ENCODE measurements at places on chromosomes 7 and 10.
A peak's percentile ranks its signal among the peaks of the same experiment; 100 is the strongest.

GRCh38 chr7:47614450-47614849, 32.5 kb upstream of the TNS3 start:
- no peak for DNase-seq

DNA sequence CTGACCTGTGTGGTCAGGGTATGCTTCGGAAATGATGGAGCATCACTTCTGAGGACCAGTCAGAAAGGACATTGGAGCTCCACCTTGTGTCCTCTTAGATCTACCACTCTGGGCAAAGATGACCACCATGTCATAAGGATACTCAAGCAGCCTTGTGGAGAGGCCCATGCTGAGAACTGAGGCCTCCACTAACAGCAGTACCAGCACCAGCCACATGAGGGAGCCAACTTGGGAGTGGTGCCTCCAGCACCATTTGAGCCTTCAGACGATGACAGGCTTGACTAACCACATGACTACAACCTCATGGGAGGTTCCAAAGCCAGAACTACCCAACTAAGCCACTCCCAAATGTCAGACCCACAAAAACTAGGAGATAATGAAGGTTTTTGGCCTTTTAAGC, 116.0 kb downstream of the NPTX2 start:
- DNase-seq, result no peak

DNA sequence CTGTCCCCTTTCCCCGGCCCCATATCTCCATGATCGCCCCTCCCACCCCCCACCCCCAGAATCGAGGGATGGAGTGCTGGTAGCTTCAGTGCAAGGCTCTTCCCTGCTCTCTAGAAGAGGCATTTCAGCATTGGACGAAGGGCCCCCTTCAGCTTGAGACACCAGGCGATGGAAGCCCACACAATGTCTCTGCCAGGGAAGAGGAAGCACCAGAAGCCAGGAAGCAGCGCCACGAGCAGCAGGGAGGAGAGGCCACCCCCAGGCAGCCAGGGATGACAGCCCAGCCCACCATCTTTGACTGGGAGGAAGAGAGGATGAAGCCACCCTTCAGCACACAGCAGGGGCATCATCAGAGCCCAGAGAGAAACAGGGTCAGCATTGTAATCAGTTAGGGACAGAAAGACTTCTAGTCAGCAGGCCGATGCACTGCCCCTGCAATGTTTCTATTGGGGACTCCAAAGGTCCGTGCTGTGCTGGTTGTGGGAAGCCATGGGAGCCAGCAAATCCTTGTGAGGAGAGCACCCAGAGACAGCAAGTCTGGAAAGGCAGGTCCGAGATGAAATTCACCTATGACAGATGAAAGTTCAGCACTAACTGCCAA, 15.7 kb downstream of the TMEM72 start:
- DNase-seq, result no peak

DNA sequence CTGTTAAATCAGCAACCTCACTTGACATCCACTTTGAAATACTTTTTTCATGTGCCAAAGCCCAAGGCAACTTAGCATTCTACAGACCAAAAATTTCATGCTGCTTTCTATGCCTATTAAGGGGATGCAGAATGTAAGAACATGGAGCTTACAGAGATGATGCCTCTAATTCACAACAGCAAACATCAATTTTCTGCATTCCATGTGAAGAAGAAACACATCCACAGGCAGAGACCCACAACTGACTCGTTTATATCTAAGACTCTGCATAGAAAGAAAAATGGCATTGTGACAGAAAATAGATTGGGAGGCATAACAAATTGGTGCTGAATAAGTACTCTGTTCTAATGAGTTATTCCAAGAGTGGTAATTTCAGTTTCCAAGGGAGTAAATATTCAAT, 107.6 kb downstream of the SGMS1 start:
- DNase-seq, result no peak

DNA sequence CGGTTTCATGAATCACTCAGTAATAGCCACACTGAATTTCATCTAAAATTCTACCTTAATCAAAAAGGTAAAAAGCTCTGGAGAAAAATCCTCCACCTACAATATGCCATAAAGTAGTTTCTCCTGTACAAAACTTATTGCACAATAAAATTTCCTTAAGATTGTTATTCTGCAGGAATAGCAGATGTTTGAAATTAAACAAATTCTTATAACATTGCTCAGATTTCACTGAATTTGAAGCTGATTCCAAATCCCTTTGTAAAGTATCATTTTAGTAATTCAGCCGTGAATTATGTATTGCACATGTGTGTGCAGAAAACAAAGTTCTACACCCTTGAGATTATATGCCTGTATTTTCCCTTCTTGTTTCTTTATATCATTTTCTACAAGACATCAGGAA, 123.8 kb downstream of the AMPH start:
- DNase-seq, result no peak

GRCh38 chr10:34188221-34188620, 626.9 kb downstream of the PARD3 start:
- DNase-seq, result no peak

GRCh38 chr7:130939321-130940095, 205.5 kb upstream of the KLF14 start:
- DNase-seq, result no peak

DNA sequence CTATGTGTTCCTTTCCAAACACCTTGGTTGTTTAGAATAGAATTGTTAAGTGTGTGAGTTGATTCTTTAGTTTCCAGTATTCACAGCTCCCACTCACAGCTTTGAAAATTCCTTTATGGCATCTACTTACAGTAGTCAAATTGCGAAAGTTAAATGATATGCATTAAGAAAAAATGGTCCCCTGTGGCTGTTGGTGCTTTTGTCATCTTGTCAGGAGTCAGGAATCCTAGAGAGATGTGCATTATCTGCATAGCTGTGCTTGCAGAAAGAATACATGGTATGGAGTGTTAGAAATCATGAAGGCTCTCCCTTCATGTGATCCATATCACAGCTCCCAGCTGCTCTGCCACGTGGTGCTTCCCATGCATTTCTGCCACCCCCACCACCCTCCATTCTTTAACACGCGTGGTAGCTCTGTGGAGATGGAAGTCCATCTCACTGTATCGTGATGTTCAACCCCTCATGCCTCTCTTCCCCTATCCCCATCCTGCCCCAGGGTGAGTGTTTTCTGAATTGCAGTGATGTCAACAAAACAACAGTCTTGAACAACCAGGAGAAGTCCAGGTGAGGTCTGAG, 29.2 kb upstream of the CTTNBP2 start:
- no peak for DNase-seq

DNA sequence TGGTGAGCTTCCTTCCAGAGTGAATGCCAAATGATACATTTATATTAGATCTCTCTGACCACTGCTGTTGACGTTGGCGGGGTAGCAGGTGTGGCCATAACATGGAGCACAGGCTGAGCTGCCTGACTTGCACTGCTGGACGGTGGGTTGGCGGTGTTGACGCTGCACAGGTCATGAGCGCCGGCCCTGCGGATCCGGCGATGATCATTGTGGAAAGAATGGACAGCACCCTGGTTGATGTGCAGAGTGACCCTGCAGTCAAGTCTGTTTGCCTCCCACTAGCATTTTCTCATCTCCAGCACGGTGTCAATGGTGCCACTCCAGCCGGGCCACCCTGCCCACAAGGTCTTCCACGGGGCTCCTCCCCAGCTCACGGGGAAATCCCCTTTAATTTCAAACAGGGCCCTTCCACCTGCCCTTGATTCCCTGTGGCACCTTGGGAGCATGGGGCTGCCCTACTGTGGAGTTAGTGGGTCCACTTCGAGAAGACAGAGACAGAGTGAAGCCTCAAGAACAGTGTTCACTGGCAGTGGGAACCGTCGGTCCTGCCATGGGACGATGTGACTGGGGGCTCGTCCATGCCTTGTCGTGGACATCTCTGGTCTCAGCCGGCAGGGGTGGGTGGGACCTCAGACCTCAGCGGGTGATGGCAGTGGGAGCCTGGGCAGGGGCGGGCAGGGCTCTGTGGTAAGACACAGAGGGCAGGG, 613.5 kb downstream of the PTPRN2 start:
- DNase-seq, result no peak

GRCh38 chr10:51629934-51630639, 69.3 kb downstream of the CSTF2T start:
- DNase-seq, result no peak

- no peak for DNase-seq
Measured at GRCh38 chr10:47286116-47286505, 13.9 kb upstream of the GDF10 start.

DNA sequence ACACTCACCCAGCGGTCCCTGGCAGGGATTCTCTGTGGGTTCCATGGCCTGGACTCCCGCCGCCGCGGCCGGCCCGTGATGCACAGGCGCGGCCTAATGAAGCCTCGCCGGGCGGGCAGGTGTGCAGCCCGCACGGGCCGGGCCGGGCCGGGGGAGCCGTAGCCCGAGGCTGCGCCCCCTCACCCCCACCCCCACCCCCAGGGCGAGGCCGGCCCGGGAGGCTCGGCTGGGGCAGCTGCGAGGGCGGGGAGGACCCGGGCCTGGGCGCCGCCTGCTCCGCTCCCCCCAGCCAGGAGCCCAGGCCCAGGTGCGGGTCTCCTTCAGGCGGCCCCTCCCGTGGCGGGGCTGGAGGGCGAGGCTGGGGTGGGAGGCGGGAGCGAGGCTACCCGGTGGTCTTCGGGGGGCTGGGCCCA, at the start of gene NOBOX:
TSS of gene NOBOX (minus strand) at position 45 of the 413 bp plus-strand sequence.
- DNase-seq, result no peak

DNA sequence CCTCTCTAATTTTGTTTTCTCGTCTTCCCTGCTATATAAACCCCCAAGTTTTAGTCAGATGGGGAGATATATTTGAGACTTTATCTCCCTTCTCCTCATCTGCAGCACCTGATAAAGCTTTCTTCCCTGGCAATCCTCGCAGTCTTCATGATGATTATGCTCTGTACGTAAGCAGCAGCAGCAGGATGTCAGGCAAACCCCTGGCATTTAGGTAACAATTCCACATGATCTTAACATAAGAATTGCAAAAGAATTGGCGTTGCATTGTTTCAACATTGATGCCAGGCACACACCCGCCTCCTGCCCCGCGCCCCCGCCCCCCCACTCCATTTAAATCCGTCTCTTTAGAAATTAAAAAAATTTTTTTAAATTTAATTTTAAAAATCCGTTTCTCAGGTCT, 6.1 kb downstream of the PKD1L1 start:
- DNase-seq, result no peak

DNA sequence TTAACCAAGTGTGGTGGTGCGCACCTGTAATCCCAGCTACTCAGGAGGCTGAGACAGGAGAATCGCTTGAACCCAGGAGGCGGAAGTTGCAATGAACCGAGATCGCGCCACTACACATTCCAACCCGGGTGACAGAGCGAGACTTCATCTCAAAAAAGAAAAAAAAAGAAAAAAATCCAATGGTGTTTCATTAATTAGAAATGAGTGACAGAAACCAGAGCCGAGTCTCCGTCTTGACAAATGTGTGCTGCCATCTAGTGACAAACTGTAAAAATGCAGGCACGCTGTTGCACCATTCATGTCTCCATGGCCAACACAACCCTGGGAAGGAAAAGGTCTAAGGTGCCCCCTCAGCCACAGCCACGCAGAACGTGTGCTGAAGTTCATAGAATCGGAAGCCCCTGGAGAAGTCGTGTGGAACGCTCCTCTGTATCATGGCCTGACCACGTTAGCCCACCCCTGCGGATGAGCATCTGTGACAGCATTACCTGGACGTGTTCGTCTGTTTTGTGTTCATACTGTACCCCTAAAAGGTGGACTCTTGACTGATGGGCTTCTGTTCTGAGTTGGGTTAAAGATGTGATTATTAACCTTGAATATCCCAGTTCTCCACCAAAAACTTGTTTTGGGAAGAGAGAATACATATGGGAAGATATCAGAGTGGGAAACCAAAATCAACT, 94.9 kb downstream of the LYZL2 start:
- peak; percentile 72 for DNase-seq

GRCh38 chr7:33109758-33110238, 594 bp upstream of the RP9 start:
- no peak for DNase-seq
